Activated T-helper 17 cell treated with anti-CD3 and anti-CD28 coated beads, Interleukin-2, amount 50 U/mL, for 72 hours (primary cell): ENCODE measurements at places on chromosomes 7 and 10.

DNA sequence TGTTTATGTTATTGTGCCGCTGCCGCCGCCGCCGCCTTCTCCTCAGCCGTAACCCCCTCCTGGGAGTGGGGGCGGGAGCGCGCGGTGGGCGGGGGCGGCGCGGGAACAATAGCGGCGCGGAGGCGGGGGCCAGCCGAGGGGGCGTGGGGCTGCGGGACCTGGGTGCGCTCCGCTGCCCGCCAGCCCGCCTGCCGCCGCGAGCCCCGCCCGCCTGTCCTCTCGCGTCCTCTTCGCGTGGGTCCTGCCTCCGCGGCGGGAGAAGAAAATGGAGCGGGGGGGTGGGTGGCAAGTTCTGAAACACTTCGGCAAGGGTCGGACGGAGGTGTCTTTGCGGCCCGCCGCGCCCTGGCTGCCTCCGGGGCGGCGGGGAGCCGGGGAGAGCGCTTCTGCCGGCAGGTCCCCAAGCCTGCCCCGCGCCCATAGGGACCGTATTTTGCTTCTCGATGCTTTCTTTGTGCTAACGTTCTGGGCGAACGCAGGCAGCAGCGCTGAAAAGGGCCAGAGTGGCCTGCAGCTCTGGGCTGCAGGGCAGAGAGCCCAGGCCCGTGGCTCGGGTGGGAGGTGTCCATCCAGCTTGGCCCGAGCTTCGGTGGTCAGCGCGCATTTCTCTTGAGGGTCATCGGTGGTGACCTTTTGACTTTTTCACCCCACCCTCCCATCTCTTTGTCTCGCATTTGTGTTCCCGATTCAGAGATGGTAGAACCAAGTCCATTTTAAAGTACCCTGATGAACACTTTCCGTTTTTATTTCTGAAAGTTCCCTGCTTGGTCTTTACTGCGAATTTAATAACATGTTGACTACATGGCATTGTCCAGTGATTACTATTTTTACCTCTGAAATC lies 613 bp downstream of the MAPK8 start:
- ATAC-seq, result peak; percentile 38

GRCh38 chr7:16528520-16528919 lies 1.9 kb downstream of the LRRC72 start:
- peak; percentile 47 for ATAC-seq

GRCh38 chr7:25949736-25950487 lies 202.1 kb upstream of the NFE2L3 start:
- ATAC-seq, result no peak

- no peak for ATAC-seq
Measured at GRCh38 chr7:8126601-8127167, 135.3 kb downstream of the ICA1 start.

DNA sequence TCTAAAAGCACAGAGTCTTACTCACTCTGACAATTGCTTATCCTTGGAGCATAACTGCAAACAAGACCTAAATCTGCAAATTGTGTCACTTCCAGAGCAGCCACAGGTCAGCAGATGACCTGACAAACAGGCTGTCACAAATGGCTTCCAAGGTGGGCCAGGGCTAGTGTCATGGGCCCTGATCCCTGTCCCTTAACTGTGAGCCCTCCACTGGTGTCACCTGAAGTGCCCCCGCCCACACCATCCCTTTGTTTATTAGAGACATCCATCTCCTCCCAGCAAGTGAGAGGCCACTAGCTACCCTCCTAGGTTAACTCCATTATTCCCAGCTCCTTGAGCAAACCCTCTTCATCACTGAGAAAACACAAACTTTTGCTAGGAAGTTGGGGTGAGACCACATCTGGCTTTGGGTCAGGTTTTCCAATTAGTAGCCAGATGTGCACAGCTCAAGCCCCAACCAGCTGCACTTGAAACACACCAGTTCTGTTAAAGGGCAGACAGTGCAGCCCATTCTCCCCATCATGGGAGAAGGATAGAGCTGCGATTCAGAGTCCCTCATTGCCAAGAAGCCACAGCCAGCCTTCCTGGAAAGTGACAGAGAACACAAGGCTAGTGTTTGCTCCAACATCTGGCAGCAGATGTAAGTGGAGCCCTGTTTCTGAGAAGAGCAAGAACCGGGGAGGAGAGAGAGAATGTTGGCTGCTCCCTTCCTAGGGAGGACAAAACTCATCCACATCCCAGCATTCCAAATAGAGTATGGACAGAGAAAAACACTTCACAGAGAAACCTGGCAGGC lies 75.7 kb upstream of the NANOS1 start:
- ATAC-seq, result no peak

- no peak for ATAC-seq
Measured at GRCh38 chr7:26900251-26900650, 35.9 kb upstream of the SKAP2 start.

DNA sequence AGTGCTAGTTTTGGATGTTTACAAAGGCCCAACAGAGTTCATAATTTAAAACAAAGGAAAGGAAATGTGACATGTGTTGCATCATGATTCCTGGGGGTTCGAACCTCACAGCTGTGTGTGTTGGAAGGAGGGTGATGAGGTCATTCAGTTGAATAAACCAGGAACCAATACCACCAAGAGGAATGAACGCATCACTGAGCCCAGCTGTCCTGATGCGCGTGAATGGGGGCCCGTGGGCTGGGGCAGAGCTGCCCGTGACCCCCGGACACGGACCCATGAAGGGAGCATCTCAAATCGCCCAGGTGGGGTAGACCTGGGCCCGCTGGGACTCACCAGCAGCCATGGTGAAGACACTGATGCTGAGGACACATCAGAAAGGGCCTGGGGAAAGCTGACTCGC lies 33.0 kb downstream of the BRI3 start:
- ATAC-seq, result no peak

DNA sequence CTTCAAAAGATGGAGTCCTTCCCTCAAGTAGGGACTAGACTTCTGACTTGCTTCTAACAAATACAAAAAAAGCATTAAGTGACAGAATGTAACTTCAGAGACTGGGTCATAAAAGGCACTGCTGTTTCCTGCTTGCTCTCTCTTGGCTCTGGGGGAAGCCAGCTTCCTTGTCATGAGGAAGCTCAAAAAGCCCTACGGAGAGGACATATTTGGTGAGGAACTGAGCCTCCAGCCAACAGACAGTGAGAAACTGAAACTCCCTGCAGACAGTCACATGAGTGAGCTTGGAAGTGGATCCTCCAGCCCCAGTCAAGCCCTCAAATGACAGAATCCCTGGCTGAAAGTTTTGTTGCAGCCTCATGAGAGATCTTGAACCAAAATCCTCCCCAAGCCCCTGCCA lies 26.3 kb upstream of the SLC35G1 start:
- ATAC-seq, result no peak

DNA sequence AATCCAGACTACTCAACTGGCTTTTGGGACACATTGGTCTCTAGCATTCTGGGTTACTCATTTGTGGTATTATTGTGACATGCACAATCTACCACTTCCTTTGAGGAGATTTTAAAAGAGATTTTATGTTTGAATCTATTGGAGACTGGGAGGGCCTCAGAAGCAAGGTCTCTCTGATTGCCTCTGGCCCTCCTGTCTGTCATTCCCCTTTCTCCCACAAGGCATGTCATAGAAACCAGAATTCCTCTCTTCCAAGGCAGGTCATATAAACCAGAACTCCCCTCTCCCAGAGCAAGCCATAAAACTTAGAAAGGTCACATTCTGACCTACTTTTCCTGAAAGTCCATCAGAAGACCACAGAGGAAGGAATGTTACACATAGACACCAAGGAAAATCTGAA lies 777.7 kb downstream of the PHTF2 start:
- no peak for ATAC-seq

DNA sequence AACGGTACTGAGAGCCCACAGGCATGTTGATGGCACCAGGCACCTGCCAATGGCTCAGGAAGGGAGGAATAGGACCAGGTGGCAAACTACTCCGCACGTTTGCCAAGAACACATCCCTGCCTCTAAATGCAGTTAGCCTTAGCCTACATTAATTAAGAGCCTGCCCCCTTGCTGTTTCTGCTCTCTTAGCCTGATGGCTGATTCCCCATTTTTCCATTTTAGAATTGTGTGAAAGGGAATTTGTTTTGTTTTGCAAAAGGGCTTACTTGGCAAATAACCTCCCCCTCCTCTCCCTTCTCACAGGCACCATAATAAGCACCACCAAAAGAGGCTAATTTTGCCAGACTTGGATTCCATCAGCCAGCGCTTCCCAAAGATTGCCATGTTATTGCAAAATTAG lies 1203.2 kb downstream of the SORCS3 start:
- no peak for ATAC-seq

DNA sequence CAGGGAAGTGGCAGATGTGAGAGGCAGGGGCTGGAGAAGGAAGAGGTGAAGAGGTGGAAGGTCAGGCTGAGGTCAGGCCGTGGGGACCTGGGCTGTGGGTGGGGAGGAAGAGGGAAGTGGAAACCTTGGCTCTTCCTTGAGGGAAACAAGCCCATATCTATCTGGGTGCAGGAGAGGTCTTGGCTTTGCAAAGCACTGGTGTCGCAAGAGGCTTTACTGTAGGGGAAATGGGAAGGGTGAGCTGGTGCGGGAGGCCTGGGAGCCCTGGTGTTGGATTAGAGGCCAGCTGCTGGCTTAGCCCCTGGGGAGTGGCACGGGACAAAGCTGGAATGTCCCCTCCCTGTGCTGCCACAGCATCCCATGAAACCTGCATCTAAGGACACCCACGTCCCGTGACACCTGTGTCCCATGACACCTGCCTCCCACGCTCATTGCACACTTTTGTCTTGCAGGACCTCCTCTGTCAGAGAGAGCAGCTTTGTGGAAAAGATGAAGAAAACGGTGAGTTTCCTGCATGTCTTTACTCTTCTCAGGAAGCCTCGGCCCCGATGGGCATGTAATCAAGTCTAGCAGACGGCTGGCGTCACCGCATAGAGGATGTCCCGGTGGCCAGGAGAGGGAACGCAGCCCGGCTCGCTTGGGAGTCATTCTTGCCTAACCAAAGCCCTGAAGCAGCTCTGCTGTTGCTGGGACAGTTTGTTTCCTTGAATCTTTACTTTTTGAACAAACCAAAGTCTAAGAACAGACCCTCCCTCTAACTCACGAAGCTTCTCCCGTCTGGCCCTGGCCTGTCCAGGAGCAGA lies 22.2 kb downstream of the TMEM120A start:
- no peak for ATAC-seq

DNA sequence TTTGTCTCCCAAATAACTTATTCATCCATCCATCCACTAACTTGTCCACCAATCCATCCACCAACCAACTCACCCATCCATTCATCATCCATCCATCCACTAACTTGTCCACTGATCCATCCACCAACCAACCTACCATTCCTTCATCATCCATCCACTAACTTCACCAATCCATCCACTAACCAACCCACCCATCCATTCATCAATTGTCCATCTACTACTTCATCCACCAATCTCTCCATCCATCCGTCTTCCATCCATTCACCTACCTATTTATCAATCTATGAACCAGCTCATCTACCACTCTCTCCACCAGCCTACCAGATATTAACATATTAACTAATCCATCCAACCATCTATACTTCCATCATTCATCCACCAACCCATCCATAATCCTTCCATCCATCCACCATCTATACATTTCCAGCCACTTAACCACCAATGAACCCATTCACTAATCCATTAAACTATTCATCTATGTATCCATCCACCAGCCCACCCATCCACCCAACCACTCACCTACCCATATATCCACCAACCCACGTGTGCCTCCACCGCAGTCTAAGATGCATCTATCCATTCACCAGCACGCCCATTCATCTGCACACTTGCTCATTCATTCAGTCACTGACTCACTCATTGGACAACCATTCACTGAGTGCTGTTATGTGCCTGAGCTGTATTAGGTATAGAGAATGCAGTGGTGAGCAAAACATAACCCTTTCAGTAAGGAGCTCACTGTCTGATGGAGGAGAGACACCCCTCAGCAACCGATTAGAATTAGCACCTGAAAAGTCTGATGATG lies 19.8 kb upstream of the TBL2 start:
- peak; percentile 52 for ATAC-seq

DNA sequence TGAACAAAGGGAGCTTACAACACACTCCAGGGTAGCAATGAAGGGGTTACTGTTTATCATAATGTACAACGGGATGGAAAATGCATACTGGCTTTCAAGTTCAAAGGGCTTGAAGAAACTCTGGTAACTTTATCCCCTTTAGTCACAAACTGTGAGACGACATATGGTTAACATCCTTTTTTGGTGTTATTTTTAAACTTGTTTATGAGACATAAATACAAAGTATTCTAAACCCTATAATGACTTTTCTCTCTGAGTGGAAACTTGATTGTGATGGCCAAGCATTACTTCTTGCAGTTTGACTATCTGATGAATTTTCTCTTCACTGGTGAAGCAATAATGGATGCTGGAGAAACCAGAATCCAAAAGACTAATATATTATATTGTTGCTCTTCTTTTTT lies 62.0 kb upstream of the SEMA3A start:
- no peak for ATAC-seq

- peak; percentile 84 for ATAC-seq
Measured at GRCh38 chr7:24755541-24756407, 1.5 kb downstream of the GSDME start.

- peak; percentile 64 for ATAC-seq
Measured at GRCh38 chr7:151245360-151246101, 3.0 kb downstream of the SMARCD3 start.

GRCh38 chr7:112147793-112148361 lies 58.3 kb downstream of the DOCK4 start:
- no peak for ATAC-seq

- peak; percentile 43 for ATAC-seq
Measured at GRCh38 chr7:23894892-23895569, 185.0 kb downstream of the STK31 start.

GRCh38 chr10:42974693-42975002 lies 102.2 kb upstream of the RET start:
- no peak for ATAC-seq

GRCh38 chr7:64494912-64495461 lies 67.9 kb downstream of the ZNF680 start:
- no peak for ATAC-seq

DNA sequence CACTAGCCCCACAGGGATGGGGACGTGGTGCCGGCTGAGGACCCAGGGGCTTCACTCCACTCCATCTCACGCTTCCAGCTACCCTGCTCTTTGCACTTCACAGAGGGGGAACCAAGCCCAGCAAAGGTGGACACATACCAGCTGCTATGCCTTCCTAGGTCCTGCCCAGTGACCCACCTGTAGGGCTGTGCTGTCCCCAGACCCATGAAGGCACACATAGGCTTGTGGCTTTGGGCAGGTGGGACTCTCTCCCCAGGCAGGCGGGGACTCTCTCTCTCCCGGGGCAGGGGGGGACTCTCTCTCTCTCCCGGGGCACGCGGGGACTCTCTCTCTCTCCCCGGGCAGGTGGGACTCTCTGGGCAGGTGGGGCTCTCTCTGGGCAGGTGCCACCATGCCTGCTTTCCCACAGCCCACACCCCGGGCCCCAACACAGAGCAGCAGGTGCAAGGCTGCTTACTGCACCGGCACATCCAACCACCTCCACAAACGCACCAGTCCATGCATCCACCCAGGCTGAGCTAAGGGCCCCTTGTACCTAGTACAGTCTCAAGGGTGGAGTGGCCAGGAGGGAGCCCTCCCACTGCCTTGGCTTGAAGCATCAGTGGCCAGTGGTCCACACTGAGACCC lies 13.8 kb upstream of the GPR146 start:
- no peak for ATAC-seq
